Fibroblast of pulmonary artery (primary cell): ENCODE measurements at places on chromosomes 2 and 18.

DNA sequence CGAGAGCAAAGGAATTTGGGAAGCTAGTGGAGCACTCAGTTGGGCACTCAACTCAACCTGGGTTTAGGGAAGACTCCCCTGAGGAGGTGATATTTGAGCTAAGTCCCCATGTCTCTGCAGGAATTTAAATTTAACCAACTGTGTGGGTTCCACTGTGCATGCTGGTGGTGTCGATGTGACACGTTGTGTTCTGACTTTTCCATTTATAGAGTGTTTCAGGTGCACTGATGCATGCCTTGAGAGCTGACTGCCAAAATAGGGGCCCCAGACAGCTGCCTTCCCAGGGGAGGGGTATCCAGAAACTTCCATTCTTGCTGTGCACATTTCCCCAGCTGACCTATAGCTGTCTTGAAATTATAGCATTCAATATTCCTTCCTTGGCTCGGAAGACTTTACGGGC lies 63.7 kb upstream of the BCL2L11 start:
- no peak for DNase-seq

DNA sequence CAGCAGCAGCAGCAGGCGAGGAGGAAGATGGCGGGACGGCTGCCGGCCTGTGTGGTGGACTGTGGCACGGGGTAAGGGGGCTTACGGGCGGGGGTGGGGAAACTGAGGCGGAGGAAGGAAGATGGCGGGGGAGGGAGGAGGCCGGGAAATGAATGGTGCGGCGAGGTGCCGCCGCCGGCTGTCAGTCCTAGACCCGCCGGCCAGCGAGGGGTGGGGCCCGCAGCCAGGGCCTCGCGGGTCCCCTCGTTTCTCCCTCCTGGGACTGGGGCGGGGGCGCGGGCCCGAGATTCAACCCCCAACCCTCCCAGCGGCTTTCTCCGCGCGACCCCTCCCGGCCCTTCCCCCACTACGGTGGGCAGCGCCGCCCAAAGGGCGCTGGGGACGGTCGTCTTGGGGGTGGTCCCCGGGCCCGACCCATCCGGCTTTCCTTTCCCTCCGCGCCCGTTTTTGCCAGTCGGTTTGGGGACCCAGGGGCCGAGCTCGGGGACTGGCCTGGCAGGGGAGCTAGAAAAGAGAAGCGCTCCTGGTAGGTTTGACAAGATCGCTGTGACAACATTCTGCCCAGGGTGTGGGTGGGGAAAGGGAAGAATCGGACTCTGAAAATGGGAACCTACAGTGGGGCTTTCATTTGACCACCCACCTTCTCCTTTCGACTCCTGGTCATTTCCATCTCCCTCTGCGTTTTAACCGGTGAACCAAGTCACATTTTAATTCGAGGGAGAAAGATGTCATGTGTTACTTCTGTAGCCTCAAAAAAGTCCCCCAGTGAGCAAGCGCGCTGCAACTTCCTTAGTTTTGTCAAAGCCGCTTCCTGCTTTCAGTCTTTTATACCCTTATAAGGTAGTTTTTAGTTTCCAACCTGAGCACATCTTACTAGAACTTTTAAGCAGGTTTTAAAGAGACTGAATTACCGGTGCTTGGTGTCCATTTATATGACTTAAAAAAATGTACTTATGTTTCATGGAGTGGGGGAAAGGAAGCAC lies 655 bp downstream of the ACTR3 start:
- peak; percentile 88 for DNase-seq

GRCh38 chr2:179031731-179032408 lies 18.1 kb downstream of the CCDC141 start:
- DNase-seq: peak; percentile 4

DNA sequence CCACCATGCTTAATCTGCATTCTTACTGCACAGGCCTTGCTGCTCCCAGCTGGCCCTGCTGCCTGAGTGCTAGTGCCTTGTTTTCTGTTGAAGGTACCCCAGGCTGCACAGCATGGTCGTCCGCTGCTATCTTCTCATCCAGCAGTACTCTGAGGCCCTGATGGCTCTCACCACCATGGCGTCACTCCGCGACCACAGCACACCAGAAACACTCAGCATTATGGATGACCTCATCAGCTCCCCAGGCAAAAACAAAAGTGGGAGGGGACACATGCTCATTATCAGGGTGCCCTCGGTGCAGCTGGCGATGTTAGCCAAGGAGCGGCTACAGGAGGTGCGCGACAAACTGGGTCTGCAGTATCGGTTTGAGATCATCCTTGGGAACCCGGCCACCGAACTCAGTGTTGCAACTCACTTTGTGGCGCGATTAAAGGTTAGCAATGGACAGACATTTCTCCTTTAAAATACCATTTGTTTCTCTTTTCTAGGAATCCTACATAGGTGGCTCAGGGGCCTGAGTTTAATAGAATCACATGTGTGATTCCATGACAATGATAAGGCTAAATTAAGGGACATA lies 110.5 kb downstream of the ESCO1 start:
- DNase-seq: no peak

DNA sequence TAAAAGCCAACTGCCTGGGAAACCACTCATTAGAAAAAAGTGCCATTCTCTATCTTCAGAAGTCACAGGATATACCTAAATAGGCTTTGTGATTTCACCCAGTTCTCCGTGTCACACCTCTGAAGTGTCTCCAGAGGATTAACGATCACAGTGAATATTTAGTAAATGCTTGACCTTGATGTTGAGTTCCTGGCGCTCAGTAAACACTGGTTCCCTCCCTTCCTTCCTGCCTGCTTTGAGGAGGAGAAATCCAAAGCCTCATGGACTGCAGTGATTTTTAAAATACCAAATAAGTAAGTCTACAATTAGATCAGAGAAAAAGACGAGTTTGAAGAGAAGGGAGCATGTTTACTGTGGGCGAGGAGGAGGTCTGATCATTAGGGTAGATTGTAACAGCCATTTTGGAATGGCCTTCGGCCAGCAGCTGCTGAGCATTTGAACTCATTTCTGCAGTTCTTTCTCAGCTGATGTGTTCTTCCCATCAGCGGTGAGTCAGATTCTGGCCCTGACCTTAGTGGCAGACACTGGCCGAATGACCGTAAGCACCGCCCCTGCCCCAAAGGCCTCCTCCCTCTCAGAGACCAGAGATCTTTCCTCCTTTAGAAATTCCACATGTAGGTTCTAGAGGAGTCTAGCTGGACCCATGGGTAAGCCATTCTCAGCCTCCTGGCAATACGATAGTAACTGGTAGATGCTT lies 62.1 kb upstream of the SLC16A14 start:
- peak; percentile 55 for DNase-seq

DNA sequence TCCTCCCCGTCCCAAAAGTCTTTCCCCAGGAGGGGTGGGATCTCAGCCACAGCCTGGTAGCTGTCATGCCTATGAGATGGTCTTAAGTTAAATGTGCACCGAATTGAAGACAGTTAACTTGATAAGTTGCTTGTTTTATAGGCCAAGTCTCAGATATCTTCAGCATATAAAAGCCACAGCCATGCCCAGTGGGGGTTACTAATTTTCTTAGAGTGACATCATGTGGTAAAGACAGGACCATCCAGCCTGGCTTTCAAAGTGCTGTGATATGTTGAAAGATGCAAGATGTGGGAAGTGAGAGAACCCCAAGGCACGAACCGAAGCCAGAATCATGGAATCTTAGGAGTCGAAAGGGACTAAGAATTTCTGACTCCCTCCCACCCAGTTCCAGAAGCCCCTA lies 42.1 kb upstream of the FAM124B start:
- no peak for DNase-seq

DNA sequence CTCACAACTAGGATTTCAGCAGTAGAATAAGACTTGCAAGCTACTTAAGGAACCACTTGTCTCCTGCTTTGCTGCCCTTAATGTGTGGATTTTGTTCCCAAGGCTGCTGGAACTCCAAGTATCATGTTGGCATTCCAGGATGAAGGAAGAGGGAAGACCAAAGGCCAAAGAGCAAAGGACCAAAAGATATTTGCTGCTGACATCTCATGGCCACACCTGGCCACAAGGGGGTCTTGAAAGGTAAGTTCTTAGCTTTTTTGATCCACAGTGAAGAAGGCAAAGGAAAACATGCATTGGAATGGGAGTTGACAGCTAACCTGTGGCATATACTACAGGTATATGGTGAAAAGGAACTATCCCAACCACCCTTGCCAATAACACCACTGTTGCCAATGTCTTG lies 3.9 kb upstream of the MATN3 start:
- DNase-seq: no peak

DNA sequence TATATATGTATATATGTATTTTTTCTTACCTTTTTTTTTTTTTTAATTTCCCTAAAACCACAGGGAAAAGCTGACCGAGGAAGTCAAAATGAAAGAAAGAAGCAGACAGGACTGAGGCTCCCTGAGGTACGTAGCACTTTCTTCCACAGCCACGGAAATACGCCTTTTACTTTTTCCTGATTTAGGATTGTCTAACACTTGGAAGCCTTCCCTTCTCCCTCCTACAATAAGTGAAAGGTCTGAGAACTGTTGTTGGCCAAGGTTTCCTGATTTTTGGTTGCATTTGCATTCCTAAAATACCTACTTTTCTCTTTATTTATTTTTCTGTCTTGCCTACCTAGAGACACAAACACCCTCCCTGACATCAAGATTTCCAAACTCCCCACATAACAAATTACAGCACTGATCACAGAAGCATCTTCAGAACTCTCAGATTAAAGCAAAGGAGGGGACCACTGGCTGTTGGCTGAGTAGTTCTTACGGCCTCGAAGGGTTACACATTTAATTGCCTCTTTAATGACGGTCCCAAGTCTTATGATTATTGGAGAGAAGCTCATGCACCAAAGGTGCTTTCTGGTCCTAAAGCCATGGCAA lies 778.5 kb upstream of the FANCL start:
- no peak for DNase-seq

DNA sequence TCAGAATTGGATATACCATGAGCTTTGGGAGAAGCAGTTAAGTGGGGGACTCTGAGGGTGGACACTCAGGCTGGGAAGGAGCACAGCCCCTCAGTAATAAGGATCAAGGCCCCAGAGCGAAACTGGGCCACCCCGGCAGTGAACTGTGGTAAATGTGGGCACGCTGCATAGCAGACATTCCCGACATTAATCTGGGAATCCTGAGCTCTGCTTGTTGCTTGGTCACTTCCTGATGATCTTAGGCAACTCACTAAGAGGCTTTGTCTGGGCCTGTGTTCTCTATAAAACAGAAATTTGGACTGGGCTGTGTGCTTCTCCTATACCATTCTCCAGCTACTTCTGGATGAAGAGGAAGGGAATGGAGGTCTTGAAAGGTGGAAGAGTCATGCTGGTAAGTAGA lies 4.8 kb downstream of the TGFBRAP1 start:
- DNase-seq: peak; percentile 71

DNA sequence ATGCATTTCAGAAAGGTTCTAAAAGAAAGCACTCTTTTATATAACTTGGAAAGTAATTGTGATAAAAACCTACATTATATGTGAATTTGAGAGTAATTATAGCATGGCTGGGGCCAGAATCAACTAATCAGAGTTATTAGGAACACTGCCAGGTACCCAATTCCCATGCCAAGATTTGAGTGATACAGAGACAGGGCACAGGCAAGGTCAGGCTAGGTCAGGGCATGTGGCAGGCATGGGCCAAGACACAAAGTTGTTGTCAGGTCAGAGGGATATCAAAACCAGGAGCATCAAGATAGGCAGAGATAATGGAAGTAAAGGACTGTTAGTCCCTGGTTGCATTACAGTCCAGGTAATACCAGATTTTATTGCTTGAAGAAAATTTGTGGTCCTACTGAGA lies 87.4 kb downstream of the MYO3B start:
- DNase-seq: no peak

DNA sequence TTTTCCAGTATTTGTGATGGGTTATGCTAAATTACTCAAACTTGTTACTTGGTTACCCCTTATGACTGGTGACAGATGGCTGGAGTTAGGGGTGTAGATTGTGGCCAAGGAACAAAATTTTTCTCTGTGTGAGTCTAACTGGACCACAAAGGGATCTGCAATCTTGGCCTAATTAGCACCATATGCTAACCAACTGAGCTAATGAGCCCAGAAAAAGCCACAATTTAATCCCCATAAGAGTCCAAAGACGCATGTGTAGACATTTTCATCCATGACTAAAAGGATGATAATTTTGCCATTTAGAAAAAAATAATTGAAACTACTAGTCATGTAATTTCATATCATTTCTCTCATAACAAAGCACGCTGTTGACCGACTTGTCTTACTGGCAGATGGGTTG lies 151.2 kb downstream of the ABCA12 start:
- DNase-seq: no peak

DNA sequence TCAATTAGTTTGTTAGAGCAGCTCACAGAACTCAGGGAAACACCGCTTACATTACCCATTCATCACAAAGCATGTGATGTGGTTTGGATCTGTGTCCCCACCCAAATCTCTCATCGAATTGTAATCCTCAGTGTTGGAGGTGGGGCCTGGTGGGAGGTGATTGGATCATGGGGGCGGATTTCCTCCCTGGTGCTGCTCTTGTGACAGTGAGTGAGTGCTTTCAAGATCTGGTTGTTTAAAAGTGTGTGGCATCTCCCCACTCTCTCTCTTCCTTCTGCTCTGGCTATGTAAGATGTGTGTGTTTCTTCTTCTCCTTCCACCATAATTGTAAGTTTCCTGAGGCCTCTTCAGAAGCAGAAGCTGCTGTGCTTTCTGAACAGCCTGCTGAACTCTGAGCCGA lies 63.5 kb upstream of the AGPS start:
- DNase-seq: no peak

- DNase-seq: peak; percentile 42
Observed at GRCh38 chr2:221629468-221629867, 57.4 kb upstream of the EPHA4 start.

- no peak for DNase-seq
Observed at GRCh38 chr18:49368876-49369440, 91.5 kb downstream of the DYM start.

DNA sequence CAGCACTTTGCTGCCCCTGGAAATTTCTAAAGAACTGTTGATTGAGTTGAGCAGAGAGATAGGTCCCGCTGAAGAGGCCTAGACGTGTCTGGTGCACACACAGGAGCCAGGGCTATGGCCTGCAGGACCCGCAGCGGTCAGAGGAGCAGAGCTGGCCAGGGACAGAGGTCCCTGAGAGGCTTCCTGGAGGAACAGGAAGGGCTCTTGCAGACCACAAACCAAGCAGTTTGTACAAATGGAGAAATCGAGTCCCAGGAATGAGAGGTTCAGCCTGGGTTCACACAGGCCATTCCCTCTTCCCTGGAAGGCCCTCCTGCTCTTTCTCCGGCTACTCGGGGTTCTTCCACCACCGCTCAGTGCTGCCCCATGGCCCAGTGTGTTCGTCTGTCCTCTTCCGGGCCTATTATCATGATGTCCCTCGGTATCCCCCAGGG lies 1.2 kb upstream of the BIN1 start:
- no peak for DNase-seq
